ENCODE measurements at places on chromosomes 13 and 19. TPM values are rescaled to one million over a fixed set of nuclear protein-coding genes. Genes with fewer than 3 reads are reported as not detected.

The RXFP2 gene
- total RNA-seq = not detected

DNA sequence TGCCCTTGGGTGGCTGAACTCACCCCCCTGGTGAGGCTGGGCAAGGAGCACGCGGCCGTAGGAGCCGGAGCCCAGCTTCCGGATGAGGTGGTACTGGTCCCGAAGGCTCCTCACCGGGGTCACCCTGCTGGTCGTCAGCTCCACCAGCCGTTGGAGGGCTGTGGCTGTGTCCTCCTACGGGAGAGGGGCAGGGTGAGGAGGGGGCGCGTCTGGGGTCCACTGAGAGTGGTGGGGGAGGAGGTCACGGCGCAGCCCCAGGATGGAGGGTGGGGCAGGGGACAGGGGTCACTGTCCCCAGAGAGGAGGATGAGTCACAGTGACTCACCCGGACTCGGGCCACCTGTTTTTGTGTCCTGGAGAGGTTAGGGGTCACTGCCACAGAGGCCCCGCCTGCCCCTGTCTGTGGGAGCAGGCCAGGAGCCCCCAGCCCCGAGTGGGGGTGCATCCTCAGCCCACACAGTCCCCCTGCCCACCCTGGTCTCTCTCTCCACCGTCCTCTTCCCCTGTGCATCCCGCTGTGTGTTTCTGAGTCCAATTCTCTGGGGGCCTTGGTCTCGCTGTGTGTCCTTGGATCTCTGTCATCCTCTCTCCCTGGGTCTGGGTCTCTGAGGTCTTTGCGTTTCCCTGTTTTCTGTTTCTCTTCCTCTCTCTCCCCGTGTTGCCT lies 435 bp downstream of the SBK3 start:
- DNase-seq = no peak

- no peak for DNase-seq
Measured at GRCh38 chr13:44277459-44277858, 96.2 kb upstream of the SERP2 start.

GRCh38 chr13:98315466-98315865 lies 138.4 kb upstream of the RNF113B start:
- DNase-seq = no peak

The NLRP9 gene
- not detected for total RNA-seq

DNA sequence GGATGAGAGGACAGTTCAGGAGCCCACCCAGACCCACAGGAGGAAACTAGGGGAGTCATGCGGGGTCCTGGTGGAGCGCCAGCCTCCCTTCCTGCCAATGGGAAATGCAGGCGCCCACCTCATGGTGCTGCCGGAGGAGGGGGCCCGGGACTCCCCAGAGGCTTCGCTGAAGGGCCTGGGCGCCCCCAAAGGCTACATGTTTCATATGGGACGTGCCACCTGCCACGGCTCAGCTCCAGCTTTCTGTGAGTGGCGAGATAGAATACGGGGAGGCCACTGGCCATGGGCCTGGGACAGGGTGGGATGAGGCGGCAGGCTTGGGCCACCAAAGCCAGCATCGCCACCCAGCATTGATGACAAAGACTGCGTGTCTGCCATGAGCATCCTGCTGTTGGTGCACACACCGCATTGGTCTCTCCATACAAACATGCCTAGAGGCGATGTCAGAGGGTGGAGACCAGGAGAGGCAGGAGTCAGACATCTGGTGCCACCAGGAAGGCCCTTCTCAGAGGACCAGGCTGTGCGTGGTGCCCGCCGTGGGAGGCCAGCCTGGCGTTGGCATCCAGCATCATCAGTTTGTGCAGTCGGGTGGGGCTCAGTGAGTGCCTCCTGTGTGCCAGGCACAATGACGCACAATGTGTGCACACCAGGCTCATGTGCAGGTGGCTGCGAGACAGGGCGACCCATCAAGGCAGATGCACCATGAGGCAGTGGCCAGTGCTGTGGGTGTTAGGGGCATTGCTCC lies 1.2 kb upstream of the F10 start:
- peak; percentile 82 for DNase-seq

DNA sequence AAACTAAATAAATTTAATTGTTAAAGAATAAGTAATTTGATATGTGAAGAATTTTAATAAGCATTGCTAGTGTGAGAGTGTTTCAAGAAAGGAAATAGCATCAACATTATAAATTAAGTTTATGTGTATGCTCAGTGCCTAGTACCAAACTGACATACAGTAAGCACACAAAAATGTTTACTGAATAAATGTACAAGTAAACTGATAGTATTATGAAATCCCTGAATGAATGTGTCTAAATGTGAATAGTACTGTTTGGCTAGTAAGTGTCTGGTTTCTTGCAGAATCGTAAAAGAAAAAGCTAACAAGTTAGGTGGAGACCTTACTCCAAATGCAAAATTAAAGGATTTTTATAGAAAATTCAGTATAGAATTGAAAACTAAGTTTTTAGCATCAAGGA lies 233.6 kb downstream of the PCDH9 start:
- DNase-seq = no peak

- no peak for DNase-seq
Measured at GRCh38 chr13:88544836-88545235, 873.7 kb downstream of the SLITRK5 start.

GRCh38 chr13:99408703-99409000 lies 92.6 kb upstream of the TM9SF2 start:
- DNase-seq = no peak

- DNase-seq = no peak
Measured at GRCh38 chr19:4951656-4952055, 17.3 kb upstream of the KDM4B start.

- DNase-seq = no peak
Measured at GRCh38 chr19:21326169-21326568, 3.0 kb downstream of the ZNF708 start.

The LHFPL6 gene
- total RNA-seq = 174 TPM

DNA sequence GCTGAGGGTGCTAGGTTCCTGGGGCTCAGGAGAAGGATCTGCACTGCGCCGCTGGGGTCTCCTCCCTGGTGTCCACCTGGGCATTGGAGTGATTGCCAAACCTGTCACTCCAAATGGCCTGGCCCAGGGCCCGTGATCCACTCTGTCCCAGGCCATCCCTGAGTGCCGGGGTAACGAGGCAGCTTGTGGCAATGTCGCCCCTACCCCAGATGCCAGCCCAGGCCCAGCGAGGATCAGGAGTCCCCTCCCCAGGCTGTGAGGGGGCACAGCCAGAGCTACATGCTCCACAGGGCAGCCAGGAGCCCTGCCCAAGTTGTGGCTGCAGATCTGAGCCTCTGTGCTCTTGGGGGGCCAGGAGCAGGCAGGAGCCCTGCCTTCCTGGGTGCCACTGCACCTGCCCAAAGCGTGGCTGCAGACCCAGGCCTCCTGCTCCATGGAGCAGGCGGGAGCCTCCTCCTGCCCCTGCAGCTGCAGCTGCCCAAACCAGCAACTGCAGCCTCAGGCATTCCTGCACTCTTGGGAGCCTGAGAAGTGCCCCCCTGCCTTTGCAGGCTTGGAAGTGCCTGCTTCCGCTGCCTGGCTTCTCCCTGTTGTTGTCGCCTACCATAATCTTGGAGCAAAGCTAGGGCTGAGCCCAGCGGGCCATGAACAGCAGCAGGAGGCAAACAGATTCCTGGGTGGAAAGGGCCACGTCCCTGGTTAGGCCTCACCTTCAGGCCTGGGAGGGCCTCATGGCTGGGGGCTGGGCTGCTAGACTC lies 4.6 kb downstream of the IGFL4 start:
- no peak for DNase-seq

DNA sequence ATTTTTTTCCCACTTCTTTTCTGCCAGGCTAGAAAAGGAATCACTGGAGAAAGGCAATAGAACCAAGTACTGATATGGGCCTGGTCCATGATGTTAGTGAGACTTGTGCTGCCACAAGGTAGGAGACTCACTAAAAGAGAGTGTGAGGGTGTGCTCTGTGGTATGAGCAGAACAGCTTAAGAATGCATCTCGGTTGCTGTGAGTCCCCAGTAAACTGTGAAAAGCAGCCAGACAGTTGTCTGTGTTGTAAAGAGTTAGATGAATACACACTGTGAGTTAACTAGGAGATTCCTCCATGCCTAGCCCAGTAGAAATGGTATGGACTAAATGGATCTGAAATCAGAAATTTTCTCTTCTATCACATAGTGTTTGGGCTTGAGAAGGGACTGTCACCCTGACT lies 1177.3 kb upstream of the MIR17HG start:
- DNase-seq = no peak

GRCh38 chr13:65435590-65435989 lies 1794.5 kb downstream of the PCDH9 start:
- DNase-seq = no peak

The PCDH8 gene
- not detected for total RNA-seq

- DNase-seq = no peak
Measured at GRCh38 chr13:109803825-109804224, 17.4 kb upstream of the IRS2 start.

- no peak for DNase-seq
Measured at GRCh38 chr19:47021536-47022139, 2.0 kb downstream of the NPAS1 start.

DNA sequence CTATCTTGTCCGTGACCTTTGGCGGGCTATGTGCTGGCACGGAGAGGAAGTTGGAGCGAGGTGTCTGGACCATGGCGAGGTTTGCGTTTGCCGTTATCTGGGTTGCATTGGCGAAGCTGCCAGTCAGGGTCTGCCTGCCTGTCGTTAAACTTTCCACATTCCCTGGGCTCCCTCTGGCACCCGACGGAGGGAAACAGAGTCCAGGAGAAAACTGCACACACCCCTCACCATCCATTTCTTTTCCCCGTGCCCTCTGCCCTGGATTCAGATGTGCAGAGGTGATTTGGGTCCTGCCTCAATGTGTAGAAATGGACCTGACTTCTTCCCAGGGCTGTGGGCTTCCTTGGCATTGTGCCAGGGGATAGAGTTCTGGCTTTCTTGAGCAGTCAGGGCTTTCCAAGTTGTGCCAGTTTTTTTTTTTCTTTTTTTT lies 142.4 kb downstream of the URI1 start:
- no peak for DNase-seq

The ZNF444 gene
- 41.6 TPM for total RNA-seq

DNA sequence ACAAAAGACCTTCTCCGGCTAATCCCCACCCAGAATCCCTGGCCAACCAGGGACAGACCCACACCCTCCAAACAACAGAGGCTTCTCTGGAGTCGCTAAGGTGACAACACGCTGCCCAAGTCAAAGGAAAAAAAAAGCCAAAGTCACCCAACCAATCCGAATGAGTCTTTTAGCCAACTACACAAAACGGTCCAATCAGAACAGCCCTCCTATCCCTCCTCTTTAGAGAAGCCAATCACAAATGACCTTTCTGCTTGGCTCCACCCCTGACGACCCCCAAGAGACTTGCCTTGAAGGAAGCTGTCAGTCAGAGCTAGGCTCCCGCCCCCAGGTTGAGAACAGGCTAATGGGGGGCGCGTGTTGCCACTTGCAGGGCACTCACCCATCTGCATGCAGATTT lies 6.6 kb upstream of the FBXW9 start:
- DNase-seq = no peak

- DNase-seq = no peak
Measured at GRCh38 chr19:17797424-17798201, 2.7 kb downstream of the B3GNT3 start.

The DNASE2 gene
- total RNA-seq = 57.0 TPM

The CEACAM1 gene
- not detected for total RNA-seq

The KLK10 gene
- total RNA-seq = not detected

The ZNF415 gene
- 7.2 TPM for total RNA-seq

GRCh38 chr19:46727757-46728156 lies 10.8 kb upstream of the PRKD2 start:
- DNase-seq = no peak

- no peak for DNase-seq
Measured at GRCh38 chr13:49821216-49822009, 28.9 kb upstream of the KPNA3 start.

The F7 gene
- not detected for total RNA-seq

The SKA3 gene
- total RNA-seq = 4.2 TPM

- DNase-seq = no peak
Measured at GRCh38 chr13:78993792-78994191, 334.8 kb upstream of the OBI1 start.

The FGF22 gene
- total RNA-seq = 0.81 TPM

GRCh38 chr13:95115525-95115924 lies 185.7 kb downstream of the ABCC4 start:
- no peak for DNase-seq

The DPP9 gene
- total RNA-seq = 45.6 TPM

GRCh38 chr13:90702050-90702449 lies 645.4 kb upstream of the MIR17HG start:
- DNase-seq = no peak

The TNNI3 gene
- total RNA-seq = not detected

DNA sequence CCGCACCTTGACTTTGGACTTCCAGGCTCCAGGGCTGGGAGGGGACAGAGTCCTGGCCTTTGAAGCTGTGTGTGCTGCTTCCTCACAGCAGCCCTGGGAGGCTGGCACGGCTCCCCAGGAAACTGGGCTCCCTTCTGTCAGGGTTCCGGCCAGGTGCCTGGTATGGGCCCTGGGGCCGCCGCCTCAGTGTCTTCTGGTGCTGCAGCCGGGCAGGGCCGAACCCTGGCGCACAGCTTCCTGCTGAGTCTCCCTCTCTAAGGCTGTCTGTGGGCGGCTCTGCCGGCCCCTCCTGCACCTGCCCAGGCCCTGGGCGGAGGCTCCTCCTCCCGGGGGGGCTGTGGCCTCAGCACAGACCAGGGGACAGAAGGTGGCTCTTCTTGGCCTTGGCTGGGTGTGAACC lies 32.4 kb downstream of the GPX4 start:
- DNase-seq = no peak

The DPF1 gene
- 2.2 TPM for total RNA-seq

- no peak for DNase-seq
Measured at GRCh38 chr19:16252459-16253205, 54.9 kb downstream of the AP1M1 start.

- no peak for DNase-seq
Measured at GRCh38 chr19:35357867-35358573, at the start of gene FFAR3. TSS of gene FFAR3 (plus strand) at chr19:35358460. CDS start at chr19:35358891, 431 bp downstream.

The LAIR2 gene
- not detected for total RNA-seq

DNA sequence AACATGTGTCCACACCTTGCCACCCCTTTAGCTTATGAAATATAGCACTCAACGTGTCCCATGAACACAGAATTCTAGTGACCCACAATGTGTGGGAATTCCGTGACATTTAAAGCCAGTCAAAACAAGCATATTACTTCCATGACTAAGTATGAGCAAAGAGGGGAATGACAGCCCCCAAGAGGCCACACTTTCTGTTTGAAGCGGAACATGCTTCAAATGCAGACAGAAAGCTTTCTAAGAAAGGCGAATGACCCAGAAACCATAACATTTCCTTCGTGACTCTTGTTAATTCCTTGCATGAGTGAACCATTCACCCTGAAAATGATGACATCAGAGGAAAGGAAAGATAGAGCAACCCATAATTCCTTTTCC lies 122.0 kb upstream of the FNDC3A start:
- DNase-seq = no peak

DNA sequence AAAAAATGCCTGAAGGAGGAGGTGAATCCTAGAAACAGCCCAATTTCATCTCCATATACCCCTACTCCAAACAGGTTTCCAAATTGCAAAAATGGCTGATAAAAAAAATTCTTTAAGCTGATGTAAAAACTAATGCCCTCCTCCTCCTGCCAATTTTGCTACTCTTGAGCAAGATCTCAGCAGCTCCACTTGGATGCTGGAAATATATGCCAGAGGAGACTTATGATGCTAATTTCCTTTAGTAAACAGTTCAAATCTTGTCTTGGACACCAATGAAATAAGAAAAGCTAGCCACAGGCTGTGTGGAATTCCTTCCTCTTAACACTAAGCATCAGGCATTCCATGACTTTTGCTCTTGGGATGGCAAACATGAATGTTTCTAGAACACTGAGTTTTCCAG lies 67.5 kb downstream of the INSR start:
- DNase-seq = no peak
